Liver (tissue), 10 donors: ENCODE measurements at places on chromosomes 4 and X.

GRCh38 chr4:38005637-38006036 lies 45.4 kb downstream of the PTTG2 start:
- H3K27ac ChIP-seq, result no peak overlapping the region
- no peaks in the 10 kb centered on the region for H3K4me1 ChIP-seq
- no peak for DNase-seq
- H3K27me3 ChIP-seq, result no peaks in the 10 kb centered on the region

DNA sequence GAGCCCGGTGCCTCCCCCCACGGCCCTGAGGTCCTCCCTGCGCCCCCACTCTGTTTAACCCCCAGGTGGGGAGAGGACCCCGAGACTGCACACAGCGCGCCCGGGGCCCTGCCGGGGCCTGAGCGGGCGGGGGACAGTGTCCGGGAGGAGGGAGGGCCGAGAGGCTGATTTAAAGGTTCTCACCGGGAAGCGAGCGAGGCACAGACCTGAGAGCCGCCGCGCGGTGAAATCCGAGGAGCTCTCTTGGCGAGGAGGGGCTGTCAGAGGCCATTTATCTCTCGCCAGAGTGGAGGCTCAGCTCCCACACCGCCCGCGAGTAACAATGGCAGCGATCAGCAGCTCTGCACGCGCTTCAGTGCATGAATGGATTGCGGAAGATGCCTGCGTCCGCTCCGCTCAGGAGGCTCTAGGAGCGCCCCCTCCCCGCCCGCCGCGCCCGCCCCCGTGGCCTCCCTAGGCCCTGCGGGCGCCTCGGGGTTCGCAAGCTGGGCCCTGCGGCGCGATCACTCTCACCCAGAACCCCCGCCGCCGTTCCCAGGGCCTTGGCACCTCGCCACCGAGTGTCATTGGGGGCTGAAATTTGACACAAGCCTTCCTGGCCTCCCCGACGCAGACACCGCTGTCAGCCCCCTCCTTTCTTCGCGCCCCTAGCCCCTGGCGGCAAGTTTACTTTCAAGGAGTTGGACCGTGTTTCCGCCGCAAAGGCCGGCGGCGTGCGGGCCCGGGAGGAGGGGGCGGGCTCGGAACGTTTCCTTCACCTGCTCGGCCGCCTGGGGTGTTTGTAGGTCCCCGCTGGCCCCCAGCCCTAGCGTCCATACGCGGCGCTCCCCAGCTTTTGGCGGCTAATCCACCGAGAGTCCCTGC lies 48.7 kb upstream of the BCOR start:
- peak overlapping the region; percentile 36 for H3K4me3 ChIP-seq
- no peak for DNase-seq
- H3K27me3 ChIP-seq, result no peaks in the 10 kb centered on the region

DNA sequence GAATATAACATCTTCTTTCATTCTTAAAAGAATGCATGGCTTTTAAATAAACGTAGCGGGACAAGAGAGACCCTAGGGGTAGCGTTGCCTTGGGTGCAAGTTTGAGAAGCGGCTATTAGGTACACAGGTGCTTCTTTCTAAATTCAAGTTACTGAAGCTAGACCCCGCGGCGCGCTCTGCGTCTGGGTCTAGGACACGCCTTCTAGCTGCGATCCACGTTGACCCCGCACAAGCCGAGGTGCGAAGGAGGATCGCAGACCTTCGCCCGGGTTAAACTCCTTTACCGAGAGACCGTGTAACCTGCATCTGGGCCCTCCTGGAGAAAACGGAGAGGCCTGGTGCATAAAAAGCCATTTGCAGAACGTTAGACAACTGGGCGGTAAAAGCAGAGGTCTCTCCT lies 25.5 kb upstream of the EXOC1L start:
- no peak overlapping the region for H3K27ac ChIP-seq
- no peak overlapping the region for H3K4me3 ChIP-seq
- H3K27me3 ChIP-seq, result peaks cover 5% of the 10 kb centered on the region
- H3K36me3 ChIP-seq, result no peaks in the 10 kb centered on the region
- H3K4me1 ChIP-seq, result peaks cover 4% of the 10 kb centered on the region

GRCh38 chrX:37759878-37760418 lies 19.9 kb upstream of the CYBB start:
- DNase-seq, result no peak
- H3K4me1 ChIP-seq, result no peaks in the 10 kb centered on the region
- no peaks in the 10 kb centered on the region for H3K36me3 ChIP-seq
- no peak overlapping the region for H3K4me3 ChIP-seq

DNA sequence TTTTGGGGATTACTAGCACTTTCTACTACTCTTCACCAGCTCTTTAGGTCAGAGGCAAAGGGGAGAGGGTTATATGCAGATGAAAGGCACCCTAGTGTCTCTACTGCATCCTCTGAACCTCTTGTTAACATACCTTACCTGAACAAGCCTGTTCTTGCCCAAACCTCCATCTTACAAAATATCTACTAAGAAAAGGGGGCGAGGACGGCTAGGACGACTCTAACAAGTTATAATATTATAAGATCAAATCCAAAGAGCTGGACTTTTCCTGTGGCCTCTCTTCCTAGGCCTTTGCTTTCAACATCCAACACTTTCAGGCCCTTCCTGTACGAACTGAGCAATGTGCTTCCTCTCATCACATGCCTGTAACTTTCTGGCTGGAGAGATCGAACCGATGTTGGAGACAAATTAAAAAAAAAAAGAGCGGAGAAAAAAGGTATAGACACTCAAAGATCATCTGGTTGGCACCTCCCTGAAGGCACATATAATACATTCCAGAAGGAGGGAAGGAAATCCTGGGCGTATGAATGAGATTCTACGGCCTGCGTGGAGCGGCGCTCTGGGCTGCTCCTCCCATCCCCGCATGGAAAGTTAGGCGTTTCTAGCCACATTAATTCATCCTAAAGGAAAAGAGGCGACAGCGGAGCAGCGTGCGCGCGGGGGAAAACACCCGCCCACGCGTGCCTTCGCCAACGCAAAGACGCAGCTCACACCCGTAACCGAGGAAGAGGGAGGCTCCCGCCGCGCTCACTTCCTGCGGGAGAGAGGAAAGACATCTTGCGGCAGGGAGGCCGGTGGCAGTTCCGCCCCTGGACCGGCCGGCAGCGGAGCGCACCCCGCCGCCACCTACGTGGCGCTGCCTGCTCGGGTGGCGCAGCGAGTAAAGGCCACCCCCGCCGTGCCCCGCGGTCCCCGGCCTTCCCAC lies 808 bp downstream of the PRDM5 start:
- DNase-seq, result peak; percentile 53
- H3K4me1 ChIP-seq, result peaks cover 15% of the 10 kb centered on the region
- peak overlapping the region; percentile 70 for H3K27ac ChIP-seq
- no peaks in the 10 kb centered on the region for H3K36me3 ChIP-seq
- peaks cover 2% of the 10 kb centered on the region for H3K27me3 ChIP-seq
- H3K4me3 ChIP-seq, result peak overlapping the region; percentile 46

DNA sequence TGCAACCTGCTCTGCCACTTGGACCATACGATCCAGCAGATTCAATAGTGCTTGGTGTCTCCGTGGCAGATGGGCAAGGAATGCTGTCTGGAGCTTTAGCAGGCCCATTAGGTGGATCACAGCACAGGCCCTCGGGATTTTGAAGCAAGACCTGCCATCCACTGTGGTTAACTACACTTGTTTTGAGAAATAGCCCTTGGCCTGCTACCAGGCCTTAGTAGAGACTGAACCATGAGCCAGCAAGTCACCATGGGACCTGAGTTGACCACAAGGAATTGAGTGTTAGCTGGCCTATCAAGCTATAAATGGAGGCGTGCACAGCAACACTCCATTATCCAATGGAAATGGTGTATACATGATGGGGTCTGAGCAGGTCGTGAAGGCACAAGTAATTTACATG lies 14.5 kb upstream of the LDB2 start:
- H3K27ac ChIP-seq, result no peak overlapping the region
- no peaks in the 10 kb centered on the region for H3K4me1 ChIP-seq
- H3K4me3 ChIP-seq, result no peak overlapping the region
- H3K36me3 ChIP-seq, result no peaks in the 10 kb centered on the region
- DNase-seq, result no peak

GRCh38 chrX:155534800-155535199 lies 76.4 kb upstream of the F8A3 start:
- no peak overlapping the region for H3K4me3 ChIP-seq
- no peaks in the 10 kb centered on the region for H3K36me3 ChIP-seq
- no peaks in the 10 kb centered on the region for H3K27me3 ChIP-seq

DNA sequence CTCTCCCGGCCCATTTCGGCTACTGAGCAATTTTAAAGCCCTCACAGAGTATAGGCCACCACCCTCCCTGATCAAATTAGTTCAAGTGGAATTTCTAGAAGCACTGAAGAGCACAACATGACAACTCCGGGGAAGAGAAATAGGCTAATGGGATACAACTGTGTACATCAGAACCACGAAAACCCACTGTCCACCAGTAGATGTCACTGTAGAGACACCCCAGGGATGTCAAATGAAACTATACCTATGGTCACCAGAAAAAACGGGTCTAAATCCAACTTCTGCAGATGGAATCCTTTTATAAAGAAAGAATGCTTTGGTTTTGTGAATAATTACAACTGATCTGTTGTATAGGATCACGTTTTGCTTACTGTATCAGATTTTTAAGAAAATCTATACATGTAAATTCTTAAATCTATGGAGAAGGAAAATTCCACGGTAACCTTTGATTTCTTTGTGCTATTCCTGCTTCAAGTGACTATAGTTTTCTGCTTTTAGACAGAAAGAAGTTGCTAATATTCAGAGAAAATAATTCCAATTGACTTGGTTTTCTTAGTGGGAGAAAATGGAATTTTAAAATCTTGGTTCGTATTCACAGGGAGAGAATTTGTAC lies 29.5 kb upstream of the MAP3K15 start:
- H3K27me3 ChIP-seq, result no peaks in the 10 kb centered on the region
- H3K27ac ChIP-seq, result no peak overlapping the region
- no peak overlapping the region for H3K4me3 ChIP-seq
- H3K36me3 ChIP-seq, result peaks cover 2% of the 10 kb centered on the region
- H3K4me1 ChIP-seq, result no peaks in the 10 kb centered on the region

DNA sequence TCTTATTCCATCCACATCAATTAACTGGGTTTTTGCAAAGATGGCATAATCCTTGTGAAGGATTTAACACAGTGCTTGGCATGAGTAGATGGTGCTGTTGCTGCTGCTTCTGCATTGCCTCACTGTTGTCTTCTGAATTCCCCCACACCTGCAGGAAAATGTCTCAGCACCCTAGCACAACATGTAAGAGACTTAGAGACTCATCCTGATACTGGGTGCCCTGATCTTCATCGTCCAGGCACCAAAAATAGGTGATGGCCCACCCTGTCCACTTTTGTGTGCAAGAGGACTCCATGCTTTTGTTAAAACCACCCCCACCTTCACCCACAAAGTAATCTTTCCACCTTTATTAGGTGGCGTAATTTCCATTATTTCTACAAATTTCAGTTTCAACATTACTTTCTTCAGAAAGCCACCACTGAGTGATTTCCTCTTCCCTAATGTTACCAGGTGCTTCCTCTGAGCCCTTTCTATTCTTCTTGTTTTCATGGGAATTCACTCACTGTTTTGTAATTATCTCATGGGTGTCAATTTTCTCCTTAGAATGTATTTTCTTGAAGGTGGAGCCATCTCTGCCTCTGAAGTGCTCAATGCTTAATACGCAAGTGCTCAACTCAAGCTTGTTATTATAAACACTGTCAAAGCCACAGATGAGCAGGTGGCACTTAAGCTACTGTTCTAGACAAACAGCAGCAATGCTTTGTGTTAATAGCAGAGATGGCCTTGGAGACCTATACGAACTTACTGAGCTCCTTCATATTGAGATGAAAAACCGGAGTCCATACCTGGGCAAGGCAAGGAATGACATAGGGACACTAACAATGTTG lies 89.5 kb downstream of the HS3ST1 start:
- no peak overlapping the region for H3K4me3 ChIP-seq
- no peaks in the 10 kb centered on the region for H3K36me3 ChIP-seq
- no peaks in the 10 kb centered on the region for H3K27me3 ChIP-seq
- no peaks in the 10 kb centered on the region for H3K4me1 ChIP-seq

- no peak overlapping the region for H3K27ac ChIP-seq
- H3K4me1 ChIP-seq, result no peaks in the 10 kb centered on the region
- DNase-seq, result no peak
- no peak overlapping the region for H3K4me3 ChIP-seq
- no peaks in the 10 kb centered on the region for H3K27me3 ChIP-seq
- no peaks in the 10 kb centered on the region for H3K36me3 ChIP-seq
These were observed 183.1 kb upstream of the LEF1 start for GRCh38 chr4:108351791-108352190.

GRCh38 chr4:127622621-127622920 lies 10.2 kb upstream of the INTU start:
- H3K27ac ChIP-seq, result no peak overlapping the region
- DNase-seq, result no peak
- peaks cover 9% of the 10 kb centered on the region for H3K4me1 ChIP-seq
- no peaks in the 10 kb centered on the region for H3K36me3 ChIP-seq

- no peaks in the 10 kb centered on the region for H3K4me1 ChIP-seq
- H3K27me3 ChIP-seq, result no peaks in the 10 kb centered on the region
- no peaks in the 10 kb centered on the region for H3K36me3 ChIP-seq
- no peak for DNase-seq
These were observed 94.2 kb downstream of the PPP3CA start for GRCh38 chr4:101253121-101253520.
